ENCODE measurements at places on chromosomes 7 and 10.
A peak's percentile ranks its signal among the peaks of the same experiment; 100 is the strongest.

DNA sequence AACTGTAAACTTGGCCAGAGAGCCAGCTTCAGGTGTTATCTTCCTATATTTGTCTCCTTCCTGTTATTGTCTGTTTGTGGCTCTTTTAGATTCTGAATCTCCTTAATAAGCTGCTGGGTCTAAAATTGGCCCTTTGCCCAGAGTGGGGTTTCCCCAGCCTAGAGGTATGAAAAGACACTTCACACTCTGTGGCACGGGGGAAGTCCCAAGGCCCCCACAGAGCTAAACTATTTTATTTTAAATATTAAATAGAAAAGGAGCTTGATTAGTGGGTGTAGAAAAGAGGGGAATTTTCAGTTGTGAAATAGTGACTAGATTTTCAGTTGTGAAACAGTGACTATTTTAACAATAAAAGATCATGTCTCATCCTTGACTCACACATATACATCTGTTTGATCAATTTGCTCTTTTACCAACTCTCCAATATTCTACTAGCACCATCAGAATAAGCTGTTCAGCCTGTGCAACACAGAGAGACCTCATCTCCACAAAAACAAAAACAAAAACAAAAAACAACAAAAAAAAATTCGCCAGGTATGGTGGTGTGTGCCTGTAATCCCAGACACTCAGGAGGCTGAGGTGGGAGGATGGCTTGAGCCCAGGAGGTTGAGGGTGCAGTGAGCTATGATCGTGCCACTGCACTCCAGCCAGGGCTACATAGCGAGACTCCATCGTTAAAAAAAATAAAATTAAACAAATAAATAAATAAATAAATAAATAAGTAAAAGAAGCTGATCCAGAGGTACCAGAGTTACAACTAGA lies 24.9 kb upstream of the ADO start:
- no peak for DNase-seq

GRCh38 chr7:7909376-7909775 lies 59.2 kb upstream of the GLCCI1 start:
- DNase-seq = no peak

- no peak for DNase-seq
Measured at GRCh38 chr7:80186721-80187120, 52.1 kb downstream of the GNAI1 start.

- DNase-seq = no peak
Measured at GRCh38 chr10:78802431-78802830, 266.3 kb upstream of the ZMIZ1 start.

GRCh38 chr7:75986147-75986781 lies 8.1 kb downstream of the TMEM120A start:
- DNase-seq = no peak

GRCh38 chr10:114332301-114333192 lies 71.8 kb downstream of the AFAP1L2 start:
- no peak for DNase-seq

- no peak for DNase-seq
Measured at GRCh38 chr7:113076703-113077102, 9.9 kb downstream of the GPR85 start.

- no peak for DNase-seq
Measured at GRCh38 chr10:60235001-60235400, 154.7 kb downstream of the ANK3 start.

- DNase-seq = no peak
Measured at GRCh38 chr7:129191272-129191671, 2.8 kb downstream of the SMO start.

DNA sequence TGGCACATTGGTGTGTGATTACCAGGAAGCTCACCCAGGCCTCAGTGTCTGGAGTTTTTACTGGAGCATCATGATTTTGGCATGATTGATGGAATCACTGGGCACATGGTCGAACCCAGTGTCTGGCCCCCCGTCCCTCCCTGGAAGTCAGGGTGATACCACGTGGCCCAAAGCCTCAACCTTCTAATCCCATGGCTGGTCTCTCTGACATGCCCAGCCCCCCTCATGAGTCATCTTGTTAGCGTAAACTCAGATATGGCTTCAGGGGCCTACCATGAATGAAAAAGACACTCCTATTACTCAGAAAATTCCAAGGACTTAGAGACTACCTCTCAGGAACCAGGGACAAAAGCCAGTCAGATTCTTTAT lies 109.3 kb downstream of the GRK5 start:
- no peak for DNase-seq

DNA sequence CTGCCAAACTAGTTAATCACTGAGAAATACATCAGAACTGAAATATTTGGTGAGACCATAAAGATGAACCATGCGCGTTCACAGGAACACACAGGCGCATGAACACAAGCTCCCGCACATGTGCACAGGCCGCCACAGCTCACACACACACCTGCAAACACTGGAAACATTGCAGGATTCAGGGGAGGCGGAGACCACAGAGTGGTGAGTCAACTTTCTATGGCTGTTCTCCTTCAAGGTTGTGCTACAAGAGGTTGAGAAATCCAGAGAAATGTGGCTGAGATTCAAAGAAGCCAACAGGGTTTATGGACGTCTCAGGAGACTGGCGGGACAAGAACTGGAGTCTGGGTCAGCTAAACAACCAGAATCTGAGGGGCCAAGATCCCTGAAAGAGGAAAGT lies 17.8 kb downstream of the ESYT2 start:
- no peak for DNase-seq

GRCh38 chr7:17153536-17153935 lies 144.9 kb upstream of the AHR start:
- no peak for DNase-seq

GRCh38 chr10:8835453-8836167 lies 781.1 kb downstream of the GATA3 start:
- no peak for DNase-seq

DNA sequence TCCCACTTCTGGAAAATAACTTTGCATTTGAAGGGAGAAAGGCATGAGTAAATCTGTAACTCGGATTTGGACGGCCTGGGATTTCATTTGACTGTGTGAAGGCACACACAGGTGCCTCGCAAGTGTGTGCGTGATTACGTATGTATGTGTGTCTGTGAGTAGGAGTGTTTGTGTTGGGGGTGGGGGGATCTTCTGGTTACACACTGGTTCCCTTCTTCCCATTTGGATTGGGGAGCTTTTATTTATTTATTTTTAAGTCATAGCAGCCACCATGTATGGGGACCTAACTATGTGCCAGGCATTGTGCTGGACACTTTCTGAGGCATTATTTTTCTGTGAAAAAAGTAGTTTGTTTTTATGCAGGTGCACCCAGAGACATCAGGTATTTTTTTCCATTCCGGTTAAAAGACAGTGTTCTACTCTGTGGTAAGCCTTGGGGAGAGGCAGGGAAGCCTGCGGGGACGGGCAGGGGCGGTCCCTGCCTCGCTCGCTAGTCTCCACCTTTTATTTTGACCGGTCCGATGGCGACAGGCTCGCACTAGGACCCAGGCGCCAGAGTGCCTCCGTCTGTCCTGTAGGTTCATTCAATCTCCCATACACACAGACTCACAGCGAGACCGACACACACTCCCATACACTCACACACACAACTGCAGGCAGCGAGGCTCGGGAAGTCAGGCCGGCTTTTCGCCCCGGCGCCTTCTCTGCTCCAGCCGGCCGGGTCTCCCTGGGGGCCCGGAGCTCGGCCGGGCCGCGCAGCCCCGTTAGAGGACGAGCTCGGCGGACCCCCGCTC lies at the start of gene MXI1:
TSS of gene MXI1 (plus strand) at position 595 of the 794 bp plus-strand sequence. CDS start 204 bp downstream, outside the sequence.
- peak; percentile 81 for DNase-seq

DNA sequence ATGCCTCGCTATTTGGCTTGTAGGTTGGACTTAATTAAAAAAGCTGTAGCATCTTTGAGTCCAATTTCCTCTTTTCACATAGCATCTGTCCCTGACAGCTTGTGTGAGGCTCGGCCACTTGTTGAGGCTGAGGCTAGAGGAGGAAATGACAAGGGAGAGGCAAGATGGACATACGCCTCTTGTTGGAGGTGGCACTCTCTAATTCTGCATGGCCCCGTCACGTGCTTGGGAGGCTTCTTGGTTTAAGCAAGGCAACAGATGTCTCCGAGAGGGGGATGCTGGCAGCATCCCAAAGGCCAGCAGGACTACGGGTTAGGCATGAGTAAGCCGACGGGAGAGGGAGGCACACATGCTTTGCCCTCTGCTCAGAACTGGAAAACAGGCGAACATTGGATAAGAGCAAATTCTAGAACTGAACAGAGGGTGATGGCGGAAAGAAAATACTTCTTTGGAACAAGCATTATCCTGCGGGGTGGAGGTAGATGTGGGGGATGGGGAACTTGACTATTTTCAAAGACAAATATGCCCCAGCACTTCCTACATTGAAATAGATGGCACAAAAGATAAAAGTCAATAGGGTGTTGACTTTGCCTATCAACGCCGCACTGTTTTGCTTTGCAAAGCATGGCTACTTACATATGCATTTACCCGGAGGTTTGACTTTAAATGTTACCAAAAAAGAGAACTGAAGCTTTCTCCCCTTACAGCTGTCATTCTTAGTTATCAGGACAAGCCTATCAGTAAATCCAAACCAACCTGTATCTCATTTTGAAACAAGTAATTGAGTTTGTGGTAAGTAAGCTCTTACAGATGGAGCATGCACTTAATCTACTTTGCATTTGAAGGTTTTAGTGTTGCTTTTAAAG lies 94.8 kb downstream of the CHN2 start:
- peak; percentile 87 for DNase-seq

DNA sequence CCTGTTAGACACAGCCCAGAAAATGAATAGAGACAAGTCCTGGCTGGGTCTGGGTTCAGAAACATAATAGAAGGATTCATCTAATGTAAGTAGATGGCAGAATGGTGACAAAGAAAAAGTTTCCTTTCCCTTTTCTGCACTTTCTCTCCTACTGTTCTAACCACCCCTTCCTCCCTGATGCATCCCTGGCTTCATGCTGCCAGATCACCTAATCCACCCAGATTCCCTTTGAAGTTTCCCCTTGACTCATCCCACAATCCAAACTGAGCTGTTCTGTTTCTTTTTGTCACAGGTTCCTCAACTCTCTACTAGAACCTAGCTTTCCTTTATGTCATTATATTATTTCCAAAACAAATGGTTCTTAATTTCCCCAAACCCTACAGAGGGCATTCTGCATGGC lies 1.1 kb upstream of the MACC1 start:
- peak; percentile 19 for DNase-seq

GRCh38 chr7:142745745-142746144 lies 3.5 kb upstream of the PRSS1 start:
- DNase-seq = no peak

DNA sequence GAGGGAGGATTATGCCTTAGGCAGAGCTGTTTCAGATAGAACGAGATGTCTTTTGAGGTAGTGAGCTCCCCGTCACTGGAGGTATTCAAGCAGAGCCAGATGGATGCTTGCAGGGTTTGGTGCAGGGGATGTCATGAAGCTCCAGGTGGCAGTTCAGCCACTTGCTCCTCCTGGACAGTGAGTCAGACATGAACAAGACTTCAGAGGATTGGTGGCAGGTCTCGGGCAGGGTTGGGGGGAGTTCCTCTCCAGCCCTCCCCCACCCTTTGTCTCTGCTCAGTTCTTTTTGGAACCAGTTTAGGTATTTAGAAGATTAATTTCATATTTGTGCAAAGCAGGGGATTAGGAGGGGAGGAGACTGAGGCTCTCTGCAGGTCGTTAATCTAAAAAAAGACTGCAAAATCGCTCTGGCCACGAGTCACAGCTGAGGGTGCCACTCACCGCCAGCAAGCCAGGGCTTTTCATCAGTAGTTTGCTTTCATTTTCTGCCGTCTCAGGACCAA lies 21.5 kb upstream of the MYL10 start:
- no peak for DNase-seq

- no peak for DNase-seq
Measured at GRCh38 chr7:134520130-134520529, 7.2 kb upstream of the AKR1B10 start.

DNA sequence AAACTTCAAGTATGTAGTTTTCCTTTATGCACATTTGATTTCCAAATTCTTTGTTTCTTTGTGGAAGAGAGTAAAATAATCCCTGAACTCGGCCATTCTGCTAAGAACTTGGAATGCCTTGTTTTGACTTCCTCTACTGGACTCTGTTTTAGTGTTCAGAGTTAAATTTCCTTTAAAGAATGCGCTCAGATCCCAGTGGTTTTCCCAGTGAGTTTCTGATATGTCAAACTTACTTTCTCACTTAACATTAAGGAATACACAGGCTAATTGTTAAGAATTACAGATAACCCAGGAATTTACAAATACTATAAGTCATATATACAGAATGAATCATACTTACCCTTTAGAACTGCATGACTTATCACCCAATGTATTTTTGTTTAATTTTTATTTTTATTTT lies 1067.6 kb upstream of the CELF2 start:
- no peak for DNase-seq

GRCh38 chr7:67407392-67408071 lies 410.9 kb downstream of the TYW1 start:
- no peak for DNase-seq

DNA sequence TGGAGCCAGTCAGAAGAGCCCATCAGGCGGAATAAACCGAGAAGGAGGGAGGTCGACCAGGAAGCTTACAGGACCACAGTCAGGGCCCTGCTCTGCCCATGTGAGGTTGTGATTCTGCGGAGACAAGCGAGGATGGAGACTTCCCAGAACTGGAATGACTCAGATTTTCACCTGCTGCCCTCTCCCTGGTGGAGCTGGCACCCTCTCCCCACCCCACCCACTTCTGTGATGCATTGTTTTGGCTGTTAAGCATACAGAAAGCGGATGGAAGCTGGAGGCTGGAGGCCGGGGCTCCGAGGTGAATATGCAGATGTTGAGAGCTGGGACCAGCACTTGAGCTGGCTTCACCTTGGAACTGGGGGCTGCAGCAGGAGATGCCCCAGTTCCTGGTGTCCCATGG lies 57.4 kb downstream of the NPTX2 start:
- DNase-seq = no peak
